ENCODE measurements at places on chromosomes 2 and 18. TPM values are rescaled to one million over a fixed set of nuclear protein-coding genes. Genes with fewer than 3 reads are reported as not detected.

UGT1A4 gene
- total RNA-seq, result not detected

RIT2 gene
- not detected for total RNA-seq

AQP12B gene
- total RNA-seq, result not detected

CNRIP1 gene
- total RNA-seq, result not detected

MLPH gene
- total RNA-seq, result 60.2 TPM

SH3RF3 gene
- 4.9 TPM for total RNA-seq

RAB17 gene
- total RNA-seq, result 23.6 TPM
